HT1080 (cell line): ENCODE measurements at places on chromosomes 6 and 20.

DNA sequence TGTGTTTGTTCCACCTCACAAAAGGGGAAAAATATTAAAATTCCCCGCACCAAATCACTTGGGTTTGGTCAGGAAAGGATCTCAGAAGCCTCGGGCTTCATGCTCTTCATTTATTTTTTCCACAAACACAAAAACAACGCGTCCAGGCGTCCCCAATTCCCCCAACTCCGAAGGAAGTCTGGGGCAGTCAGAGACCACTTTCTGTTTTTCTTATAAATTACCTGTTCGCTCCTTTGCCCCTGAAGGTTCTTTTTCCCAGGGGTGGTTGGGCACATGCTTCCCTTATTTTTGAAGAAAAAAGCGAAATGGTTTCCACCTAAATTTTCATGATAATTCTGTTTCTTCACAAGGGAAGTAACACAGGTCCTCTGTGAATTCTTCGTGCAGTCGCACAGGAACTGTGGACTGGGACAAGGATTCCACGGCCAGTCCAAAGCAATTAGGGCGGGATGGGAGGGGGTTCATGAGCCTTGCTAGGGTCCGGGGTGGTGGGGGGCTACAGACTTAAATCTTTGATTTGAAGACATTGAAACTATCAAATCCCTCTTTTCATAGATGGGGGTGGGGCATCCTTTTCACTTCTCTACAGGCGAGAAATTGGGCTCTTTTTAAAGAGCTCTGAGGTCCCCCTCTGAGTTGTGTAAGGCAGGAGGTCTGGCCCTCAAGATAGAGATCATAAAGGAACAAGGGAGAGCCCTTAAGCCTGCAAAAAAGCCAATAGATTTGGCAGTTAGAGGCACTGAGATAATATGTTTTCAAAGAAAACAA lies 30.5 kb upstream of the HFE start:
- DNase-seq = no peak

DNA sequence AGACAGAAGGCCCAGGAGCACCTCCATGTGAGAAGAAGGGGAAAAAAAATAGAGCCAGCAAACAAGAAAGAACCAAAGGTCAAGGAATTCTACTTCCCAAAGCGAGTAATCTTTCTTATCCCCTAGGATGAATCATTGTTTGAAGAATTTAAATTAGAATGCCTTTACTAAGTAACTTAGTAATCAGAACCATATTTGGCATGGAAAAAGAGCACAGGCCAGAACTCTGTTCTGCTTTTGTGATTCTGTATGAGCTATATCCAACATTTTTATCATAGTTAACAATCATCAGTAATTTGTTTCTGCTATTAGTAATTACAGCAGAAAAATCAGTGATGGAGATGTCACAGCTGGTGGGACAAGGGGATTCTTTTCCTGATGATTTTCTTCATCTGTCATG lies 228.8 kb upstream of the FAM83B start:
- DNase-seq = peak; percentile 57

DNA sequence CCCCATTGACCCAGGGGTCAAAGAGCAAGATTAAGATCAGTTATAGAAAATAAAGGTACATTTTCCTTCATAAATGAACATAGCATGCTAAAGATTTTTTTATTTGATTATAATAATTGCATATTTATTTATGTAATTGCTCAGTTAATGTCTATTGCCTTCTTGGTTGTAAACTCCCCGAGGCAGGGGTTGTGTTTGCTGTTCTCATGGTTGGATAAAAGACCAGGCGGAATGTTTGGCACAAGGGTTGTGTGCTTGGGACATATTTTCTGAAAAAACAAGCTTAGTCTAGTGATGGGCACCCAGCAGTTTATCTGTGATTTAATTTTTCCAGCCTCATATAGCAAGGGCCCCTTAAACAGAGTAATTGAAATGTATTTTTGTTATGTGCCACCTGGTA lies 47.5 kb upstream of the ZFP64 start:
- no peak for DNase-seq

DNA sequence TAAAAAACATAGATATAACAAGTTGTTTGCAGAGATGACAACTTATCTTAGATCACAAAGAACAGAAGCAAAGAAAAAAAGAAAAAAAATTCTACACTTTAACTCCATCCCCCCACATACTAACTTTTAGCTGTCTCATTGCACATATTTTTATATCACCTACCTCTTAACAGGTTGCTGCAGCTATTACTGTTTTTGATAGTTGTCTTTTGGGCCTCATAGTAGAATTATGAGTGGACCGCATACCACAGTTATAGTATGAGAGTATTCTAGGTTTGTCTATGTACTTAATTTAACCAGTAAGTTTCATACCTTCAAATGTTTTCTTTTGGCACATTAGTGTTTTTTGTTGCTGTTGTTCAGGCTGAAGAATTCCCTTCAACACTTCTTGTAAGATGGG lies 12.3 kb downstream of the RSPH3 start:
- DNase-seq = no peak

DNA sequence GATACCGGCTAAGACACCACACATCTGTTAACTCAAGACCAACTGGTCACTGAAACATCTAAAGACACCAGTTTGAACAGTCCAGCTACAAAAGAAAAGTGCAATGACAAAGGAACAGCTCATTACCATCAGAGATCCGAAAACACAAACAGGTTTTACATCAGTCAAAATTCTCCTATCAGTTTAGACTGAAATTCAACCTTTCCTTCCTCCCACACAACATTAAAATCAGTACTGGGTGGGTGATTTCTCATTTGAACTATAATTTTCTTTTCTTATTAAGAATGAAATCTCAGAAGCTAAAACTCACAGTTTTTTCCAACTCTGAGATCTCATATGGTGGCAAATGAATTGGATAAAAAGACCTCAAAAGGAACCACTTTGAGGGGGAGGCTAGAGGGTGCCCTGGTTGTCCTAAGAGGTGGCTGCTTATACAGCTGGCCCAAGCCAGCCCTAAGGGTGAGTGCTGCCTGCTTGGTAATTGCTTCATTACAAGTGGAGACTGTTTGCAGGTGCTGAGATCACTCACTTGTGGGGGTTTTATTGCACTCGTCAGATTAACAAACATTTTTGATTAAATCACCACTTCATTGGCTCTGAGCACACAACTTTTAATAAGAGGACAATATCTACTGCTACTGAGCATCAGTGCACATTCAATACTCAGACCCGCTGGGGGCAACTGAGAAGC lies 4.3 kb downstream of the CCDC167 start:
- DNase-seq = no peak

DNA sequence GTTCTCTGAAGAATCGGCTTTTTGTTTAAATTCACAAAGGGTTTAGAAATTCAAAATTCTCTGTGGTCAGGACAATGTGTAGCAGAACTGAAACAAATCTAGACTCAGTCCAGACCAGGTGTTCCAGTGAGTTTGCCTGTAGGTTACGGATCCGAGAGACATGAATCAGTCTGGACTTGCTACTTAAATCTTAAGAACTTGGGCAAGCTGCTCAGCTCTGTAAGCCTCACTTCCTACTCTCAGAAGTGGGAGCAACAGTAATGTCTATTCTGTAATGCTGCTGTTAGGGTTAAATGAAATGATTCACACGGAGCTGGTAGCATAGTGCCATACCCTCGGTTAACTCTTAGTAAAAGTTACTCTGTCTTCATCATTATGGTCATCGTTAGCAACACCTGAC lies 37.7 kb downstream of the HECA start:
- no peak for DNase-seq

DNA sequence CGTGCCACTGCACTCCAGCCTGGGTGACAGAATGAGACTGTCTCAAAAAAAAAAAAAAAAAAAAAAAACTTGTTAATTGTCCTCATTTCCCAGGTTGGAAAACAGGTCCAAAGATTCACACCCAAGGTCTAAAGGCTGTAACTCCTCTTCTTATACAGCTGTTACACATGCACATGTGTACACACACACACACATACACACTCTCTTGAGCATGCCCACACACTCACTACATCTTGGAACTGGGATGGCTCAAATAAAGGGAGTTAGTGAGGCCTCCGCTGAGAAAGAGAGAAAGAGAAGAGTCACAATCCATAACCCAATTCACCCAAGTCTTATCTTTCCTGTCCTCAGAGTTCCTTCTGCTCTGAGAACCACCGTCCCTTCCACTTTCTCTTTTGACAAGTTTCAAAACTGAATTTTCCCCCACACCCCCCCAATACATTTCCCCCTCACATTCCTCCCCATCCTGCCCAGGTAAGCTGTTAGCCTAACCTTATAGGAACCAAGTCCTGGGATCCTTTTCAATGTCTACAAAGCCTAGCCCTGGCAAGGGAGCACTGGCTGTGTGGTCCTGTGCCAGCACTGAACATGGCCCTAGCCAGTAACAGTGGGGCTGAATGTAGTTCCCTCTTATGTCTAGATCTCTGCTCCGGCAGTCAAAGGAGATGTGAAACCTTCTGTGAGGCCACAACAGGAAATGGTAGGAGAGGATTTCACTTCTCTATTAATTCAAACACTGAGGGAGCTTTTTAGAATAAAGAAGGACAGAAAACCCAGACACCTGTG lies 3.2 kb upstream of the HLA-DMB start:
- no peak for DNase-seq

- no peak for DNase-seq
Measured at GRCh38 chr20:47535088-47535487, 33.4 kb downstream of the NCOA3 start.

GRCh38 chr6:46923476-46923875 lies 1.7 kb upstream of the ADGRF5 start:
- DNase-seq = no peak

- DNase-seq = no peak
Measured at GRCh38 chr20:57175397-57176010, 90.9 kb downstream of the BMP7 start.

DNA sequence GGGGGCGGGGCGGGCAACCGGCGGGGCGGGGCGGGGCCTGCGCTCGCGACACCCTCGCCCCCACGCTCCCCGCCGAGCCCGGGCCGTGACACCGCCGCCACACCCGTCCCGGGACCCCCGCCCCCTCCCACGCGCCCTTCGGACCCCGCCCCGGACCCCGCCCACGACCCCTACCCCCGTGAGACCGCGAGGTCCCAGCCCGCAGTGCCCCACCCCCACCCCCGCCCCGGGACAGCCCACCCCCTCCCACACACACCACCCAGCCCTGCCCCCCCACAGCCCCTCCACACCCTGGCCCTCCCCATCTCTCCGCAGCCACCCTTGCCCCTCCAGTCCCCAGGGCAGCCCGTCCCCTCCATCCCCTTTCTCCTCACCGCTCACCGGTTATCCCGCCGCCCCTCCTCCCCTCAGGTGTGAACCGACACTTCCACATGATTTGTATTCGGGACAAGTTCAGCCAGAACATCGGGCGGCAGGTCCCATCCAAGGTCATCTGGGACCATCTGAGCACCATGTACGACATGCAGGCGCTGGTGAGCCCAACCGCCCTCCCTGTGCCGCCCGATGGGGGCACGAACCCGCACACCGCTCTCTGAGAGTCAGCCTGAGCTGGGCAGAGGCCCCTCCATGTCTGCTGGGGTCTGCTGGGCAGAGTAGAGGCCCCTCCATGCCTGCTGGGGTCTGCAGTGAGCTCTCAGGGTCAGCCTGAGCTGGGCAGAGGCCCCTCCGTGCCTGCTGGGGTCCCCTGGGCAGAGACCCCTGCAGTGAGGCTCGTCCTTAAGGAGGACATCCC lies 622 bp downstream of the MRGBP start:
- DNase-seq = no peak

- no peak for DNase-seq
Measured at GRCh38 chr6:37822851-37823682, 3.5 kb downstream of the ZFAND3 start.

DNA sequence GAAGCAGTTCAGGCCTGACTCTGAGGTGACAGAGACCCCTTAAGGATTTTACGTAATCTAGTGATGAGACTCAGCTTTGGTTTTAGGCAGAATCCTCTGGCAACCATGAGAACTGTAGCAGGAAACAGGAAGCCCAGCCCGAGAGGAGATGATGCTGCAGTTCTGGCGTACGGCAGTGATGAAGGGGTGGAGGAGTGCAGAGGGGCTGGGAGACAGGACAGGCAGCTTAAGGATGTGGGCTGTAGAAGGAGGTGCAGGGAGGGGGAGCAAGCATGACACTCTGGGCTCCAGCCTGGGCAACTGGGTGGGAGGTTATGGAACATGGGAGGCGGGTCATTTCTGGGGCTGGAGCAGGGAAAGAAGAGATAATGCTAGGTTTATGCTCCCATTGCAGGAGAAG lies 67.1 kb downstream of the LRFN2 start:
- peak; percentile 12 for DNase-seq

DNA sequence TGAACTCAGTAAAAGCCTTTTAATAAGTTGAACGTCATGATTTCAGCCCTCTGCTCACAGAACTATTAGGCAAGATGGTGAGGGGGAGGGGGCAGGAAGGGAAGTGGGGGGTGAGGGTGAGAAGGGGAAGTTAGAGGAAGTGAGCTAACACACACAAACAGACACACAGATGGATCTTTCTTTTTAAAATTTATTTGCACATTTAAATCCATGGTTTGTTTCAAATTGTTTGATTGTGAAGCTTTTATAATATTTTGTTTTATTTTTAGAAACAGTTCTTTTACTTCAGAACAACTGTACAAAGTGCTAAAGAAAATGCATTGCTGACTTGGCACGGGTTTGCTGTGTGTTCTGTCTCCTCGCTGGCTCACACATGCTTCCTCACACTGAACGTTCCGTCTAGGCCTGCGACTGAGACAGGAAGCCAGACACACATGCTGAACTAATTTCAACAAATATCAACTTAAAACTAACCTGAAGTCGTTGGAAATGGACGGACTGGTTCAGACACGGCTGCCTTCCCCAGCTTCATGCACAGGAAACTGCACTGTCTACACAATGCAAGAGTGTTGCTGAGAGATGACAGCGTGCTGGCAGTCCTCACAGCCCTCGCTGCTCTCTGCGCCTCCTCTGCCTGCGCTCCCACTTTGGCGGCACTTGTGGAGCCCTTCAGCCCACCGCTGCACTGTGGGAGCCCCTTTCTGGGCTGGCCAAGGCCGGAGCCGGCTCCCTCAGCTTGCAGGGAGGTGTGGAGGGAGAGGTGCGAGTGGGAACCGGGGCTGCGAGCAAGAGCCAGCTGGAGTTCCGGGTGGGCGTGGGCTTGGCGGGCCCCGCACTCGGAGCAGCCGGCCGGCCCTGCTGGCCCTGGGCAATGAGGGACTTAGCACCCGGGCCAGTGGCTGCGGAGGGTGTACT lies 8.1 kb upstream of the ZBP1 start:
- no peak for DNase-seq

GRCh38 chr20:9500121-9500520 lies 14.3 kb upstream of the LAMP5 start:
- peak; percentile 6 for DNase-seq

DNA sequence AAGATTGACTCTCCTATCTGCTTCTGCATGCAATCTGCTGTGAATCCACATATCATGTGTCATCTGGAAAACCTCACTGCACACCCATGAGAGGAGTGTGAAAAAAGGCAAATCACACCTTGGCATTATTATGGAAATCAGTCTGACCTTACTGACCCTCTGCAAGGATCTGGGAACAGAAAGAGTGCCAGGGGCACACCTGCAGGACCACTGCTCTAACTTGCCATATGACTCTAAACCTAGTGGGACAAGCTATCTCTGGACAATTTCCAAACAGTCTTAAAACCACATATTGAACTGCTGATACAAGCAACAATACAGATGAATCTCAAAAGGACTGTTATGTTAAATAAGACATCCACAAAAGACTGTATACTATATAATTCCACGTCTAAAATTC lies 50.3 kb downstream of the ABHD12 start:
- no peak for DNase-seq

- DNase-seq = no peak
Measured at GRCh38 chr6:119226089-119226488, 123.5 kb downstream of the MAN1A1 start.
